ENCODE measurements at places on chromosomes 4 and X.

DNA sequence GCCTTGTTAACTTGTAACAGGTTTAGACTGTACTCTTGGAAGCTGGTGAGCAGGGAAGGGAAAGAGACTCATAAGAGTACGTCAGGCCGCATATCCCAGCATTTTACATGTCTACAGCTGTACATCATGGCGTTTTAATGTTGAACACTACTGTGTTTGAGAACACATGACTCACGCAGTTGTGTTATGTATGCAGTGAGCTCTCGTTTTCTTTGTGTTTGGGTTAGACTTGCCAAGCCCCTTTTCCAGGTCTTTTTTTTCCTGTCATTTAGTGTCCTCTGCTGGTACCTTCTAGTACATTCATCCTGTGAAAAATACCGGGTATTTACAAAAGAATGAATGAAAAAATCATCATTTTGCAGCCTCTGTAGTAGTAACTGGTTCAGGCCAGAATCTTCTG lies 35.3 kb downstream of the SMS start:
- no peak for DNase-seq

DNA sequence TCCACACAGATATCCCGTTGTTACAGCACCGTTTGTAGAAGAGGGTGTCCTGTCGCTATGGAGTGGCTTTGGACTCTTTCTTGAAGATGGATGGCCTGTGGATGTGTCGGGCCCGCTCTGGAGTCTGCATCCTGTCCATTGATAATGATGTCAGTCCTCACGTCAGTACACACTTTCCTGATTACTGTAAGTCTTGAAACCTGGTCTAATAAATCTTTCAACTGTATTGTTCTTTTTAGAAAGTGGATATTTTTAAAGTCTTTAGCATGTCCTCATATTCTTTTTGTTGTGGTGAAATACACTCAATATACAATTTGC lies 14.9 kb downstream of the MSANTD1 start:
- no peak for DNase-seq

- no peak for DNase-seq
Observed at GRCh38 chrX:143683486-143683885, 37.1 kb downstream of the SPANXN2 start.

DNA sequence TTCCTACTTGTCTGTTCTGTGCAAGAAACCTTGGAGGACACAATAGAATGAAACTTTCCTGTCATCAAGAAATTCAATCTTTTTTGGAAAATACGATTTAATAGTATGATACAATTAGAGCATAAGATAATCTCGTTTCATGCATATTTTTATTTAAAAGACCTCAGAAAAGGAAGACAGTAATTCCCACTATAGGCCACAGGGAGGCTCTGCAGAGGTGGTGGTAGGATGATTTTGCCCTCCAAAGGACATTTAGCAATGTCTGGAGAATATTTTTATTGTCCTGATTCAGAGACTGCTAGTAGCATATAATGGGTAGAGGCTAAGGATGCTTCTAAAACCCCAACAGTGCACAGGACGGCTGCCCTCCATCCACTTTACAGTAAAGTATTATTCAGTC lies 68.7 kb downstream of the PAK3 start:
- DNase-seq = no peak

DNA sequence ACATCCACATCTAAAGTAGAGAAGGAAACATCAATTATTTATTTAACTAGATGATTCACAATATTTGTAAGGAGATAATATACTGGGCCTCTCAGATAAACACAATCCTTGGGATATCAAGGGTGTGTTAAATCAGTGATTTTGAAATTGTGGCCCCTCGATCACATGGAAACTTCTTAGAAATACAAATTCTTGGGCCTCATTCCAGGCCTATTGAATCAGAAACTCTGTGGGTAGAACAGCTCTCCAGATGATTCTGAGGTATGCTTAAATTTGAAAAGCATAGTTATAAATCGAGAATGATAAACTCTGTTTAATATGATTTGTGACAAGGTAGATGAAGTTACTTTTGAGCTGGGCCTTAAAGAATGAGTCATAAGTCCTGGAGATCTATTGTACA lies 64.3 kb upstream of the GPR174 start:
- DNase-seq = no peak

GRCh38 chr4:37471971-37472370 lies 214.2 kb downstream of the RELL1 start:
- no peak for DNase-seq

- DNase-seq = no peak
Observed at GRCh38 chr4:54497947-54498346, 159.8 kb upstream of the KIT start.

DNA sequence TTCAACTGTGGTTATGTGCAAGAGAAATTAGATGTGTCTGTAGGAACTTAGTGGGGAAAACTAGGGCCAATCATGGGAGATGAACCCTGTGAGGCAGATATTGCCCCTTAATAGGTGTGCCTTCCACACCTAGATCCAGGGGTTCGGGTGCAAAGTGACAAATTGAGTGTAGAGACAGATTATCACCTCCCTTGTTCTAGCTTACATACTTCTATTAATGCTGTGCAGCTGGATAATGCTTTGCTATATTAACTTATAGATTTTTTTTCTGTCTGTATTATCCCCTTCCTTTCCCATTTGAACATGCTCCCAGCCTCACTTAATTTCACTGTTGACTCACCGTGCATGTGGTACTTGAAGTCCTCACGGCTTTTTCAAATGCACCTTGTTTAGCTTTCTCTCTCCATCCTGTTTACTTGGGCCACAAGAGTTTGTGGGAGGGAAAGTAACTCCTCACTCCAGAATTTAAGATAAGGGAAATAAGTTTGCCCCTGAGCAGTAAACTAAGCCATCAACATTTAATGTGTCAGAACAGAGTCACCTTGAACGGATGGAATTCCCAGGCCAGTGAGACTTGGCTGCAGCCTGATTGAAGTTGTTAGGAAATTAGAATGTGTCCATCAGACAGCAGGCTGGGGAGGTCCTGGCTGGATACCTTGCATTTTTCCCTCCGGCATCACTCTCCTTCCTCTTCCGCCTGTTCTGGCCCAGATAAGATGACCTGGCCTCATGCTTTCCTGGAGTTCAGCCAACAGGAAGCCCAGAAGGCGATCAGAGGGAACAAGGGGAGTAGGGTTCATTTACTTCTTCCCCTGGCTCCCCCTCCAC lies 478.4 kb downstream of the BCOR start:
- DNase-seq = no peak

DNA sequence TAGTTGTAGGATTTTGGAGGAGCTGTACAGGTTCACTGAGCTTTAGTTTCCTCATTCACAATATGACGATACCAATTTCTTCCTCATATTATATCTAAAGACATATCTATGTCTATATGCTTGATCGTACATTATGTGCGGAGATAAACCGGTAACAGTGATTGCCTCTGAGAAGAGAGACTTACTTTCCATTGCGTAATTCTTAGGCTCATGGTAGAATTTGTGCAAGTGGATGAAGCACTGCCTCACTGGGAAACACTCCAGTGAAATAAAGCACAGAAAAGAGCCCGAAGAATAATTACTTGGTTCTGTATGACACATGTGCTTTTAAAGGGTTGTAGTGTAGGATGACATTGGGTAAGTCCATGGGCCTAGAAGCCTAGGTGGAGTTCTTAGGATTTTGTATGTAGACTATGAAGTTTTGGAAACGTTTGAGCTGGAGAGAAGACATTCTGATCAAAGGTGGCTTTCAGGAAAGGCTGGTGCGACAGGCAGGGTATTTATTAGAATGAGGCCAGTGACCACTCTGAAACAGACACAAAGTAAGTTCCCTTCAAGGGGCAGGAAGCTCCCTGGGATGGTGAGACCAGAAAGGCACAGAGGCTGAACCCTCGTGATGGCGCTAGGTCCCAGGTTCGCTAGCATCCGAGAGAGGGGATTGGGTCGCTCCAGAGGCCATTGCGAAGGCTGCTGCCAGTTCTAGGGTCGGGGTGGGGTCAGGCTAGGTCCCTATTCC lies 649 bp upstream of the VBP1 start:
- no peak for DNase-seq

- DNase-seq = no peak
Observed at GRCh38 chr4:128709268-128709667, 100.2 kb upstream of the JADE1 start.

GRCh38 chr4:138673053-138673452 lies 342.5 kb upstream of the NOCT start:
- DNase-seq = no peak

DNA sequence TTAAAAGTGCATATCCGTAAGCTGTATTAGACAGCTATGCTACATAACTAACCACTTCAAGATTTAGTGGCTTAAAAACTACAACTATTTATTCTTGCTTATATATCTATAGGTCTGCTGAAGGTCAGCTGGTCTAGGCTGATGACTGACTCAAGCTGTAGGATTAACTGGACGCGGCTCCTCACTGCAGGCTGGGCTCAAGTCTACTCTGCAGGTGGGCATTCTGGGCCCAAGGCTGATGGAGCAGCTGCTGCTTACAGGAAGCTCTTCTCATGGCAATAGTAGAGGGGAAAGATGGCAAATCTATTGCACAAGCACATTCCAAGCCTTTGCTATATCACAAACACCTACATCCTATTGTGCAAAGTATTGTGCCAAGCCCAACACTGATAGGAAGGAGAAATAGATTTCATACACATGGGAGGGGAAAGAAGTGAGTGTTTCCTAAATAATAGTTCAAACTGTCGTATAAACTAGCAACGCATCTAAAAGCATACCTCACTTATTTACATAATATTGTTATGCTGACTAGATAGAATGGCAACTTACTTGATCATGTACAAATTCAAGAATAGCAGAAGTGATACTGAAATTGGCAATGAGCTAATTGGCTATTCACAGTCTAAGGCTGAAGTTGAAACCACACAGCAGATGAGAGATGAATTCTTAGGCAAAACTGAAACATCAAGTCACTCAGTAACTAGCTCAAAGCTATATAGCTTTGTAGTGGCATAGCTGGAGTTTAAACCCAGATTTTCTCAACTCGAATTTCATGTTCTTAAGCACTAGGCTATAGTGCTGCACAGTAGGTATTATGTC lies 263.8 kb downstream of the NKX6-1 start:
- peak; percentile 59 for DNase-seq
